ENCODE measurements at places on chromosomes 11 and 22.

- DNase-seq = no peak
These were observed 7.2 kb downstream of the DKK3 start for GRCh38 chr11:12001186-12001585.

GRCh38 chr11:76752321-76753143, 30.6 kb upstream of the TSKU start:
- peak; percentile 94 for DNase-seq

GRCh38 chr11:85699957-85700741, 14.2 kb upstream of the CCDC89 start:
- no peak for DNase-seq

- DNase-seq = no peak
These were observed at the start of gene SLC25A22 for GRCh38 chr11:798093-798713. TSS of gene SLC25A22 (minus strand) at chr11:798281. CDS start at chr11:795006, 3,275 bp downstream.

- no peak for DNase-seq
These were observed 127.8 kb downstream of the TEAD1 start for GRCh38 chr11:12801976-12802375.

GRCh38 chr11:71191201-71191600, 61.2 kb downstream of the SHANK2 start:
- DNase-seq = no peak

GRCh38 chr11:65047581-65048422, 6.8 kb downstream of the SAC3D1 start:
- DNase-seq = peak; percentile 59

DNA sequence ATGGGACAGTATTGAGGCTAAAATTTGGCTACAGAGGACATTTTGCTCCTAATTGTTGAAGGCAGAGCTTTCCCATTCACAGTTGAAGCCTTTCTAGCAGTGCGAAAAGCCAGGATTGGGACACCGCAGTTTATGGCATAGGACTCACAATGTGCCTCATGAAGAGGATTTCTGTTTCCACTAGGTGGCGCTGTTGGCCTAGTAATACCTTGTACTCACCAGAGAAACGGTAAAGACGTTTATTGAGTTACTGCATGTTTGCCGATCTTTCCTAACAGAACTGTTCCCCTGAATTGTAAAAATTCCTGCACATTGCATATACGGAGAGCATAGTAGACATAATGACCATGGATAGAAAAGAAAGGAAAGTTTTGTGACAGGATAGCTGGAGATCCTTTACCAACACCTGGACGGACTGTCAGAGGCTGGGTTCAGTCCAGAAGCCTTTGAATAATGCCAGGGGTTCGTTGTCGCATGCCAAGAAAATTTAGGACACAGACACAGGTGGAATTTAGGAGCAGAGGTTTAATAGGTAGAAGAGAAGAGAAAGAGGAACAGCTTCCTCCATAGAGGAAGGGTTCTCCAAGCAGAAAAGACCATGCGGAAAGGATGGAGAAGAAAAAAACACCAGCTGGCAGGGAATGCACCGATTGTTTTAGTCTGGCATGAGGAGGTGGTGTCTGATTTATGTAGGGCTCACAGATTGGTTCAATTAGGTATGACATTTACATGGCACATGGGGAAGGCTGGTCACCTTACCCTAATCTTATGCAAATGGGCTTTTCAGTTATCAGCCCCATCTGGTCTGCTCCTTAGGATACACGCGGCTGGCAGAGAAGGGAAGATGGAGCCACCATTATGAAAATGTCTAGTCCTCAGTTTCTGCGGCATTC, 10.8 kb upstream of the OR51D1 start:
- no peak for DNase-seq

DNA sequence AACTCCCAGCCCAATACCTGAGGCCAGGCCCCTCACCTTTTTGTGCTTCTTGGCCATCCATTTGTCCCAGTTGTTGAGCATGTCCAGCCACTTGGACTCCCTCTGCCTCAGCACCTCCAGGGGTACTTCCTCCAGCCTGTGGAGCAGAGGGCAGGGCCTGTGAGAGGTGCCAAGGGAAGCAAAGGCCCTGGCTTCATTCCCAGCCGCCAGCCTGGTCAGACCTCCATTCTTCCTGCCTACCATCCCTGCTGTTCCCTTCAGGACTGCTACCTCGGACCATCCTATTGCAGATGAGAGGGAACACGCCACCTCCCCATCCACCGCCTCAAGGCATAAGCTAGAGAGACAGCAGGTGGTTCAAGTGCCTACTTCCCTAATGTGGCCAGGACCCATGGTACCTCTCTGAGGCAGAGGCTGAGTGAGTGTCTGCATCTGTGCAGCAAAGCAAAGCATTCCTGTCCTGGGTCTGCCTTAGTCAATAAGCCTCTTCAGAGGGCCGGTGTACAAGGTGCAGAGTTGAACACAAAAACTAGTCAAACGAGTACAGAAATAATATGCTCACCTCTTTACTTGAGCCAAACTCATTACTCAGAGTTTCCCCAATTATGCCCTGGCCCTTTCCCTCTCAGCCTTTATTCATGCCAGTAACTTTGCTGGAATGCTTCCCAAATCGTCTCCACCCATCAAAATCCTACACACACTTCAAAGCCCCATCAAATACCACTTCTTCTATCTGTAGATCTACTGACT, 15.4 kb upstream of the CASTOR1 start:
- no peak for DNase-seq

DNA sequence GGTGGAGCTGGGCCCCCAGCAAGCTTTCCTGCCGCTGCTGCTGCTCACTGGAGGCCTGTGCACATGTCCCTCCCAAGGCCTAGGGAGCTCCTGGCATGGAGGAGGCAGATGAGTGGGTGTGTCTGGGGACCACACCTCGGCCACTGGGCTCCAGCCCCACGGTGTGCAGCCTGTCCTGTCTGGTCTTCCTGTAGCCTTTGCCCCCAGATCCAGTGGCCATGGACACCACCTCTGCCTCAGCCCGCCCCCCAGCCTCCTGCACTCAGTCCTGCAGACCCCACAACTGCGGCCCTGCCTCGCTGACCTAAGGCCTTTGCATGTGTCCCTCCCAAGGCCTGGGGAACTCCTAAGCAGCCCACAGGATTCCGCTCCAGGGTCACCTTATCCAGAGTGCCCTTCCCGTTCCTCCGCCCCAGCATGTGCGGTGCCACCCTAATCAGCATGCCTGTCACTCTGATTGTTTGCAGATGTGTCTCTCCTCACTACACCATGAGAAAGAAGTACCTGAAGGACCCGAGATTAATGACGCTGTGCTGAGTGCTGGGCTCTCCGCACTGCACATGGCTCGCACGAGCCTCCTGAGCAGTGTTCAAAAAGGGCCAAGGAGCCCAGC, 8.6 kb downstream of the GAL start:
- no peak for DNase-seq

- no peak for DNase-seq
These were observed 68.9 kb downstream of the ARFGAP2 start for GRCh38 chr11:47107744-47108143.

- DNase-seq = no peak
These were observed 663.7 kb upstream of the B3GAT1 start for GRCh38 chr11:135075740-135076139.

GRCh38 chr11:122137078-122137793, 21.2 kb upstream of the BLID start:
- DNase-seq = no peak

DNA sequence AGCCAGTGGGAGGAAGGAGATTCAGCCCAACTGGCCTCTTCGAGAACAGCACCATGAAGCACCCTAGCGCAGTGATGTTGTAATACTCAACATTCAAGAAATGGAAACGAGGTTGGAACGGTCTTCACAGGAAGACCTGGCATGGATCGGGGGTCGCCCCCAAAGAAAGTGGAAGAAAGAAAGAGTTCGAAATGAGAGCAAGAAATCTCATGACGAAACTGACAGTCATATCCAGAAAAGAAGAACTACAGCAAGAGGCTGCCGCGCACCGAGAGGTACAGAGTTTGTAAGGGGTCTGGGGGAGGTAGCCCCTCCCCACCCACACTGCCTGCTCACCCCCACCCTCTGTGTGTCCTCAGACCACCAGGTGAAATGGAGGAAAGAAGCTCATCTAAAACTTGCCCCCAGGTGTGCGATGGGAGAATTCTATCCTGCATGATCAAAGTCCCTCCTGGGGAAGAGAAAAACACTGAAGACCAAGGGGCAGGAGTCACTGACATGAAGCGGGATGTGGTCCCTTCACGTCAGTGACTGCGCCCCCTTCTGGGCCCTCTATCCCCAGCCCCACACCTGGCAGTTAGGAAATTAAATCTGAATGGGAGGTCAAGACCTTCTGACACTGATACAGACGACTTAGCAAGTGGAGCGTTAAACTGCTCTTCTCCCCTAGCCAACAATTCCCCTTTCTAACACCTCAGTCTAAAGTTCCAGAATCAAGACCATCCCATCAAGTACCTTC, 52.9 kb upstream of the SPATA19 start:
- DNase-seq = no peak

GRCh38 chr11:121592708-121593107, 139.9 kb upstream of the SORL1-AS1 start:
- no peak for DNase-seq

GRCh38 chr11:102518296-102519094, 12.1 kb downstream of the MMP7 start:
- DNase-seq = no peak

DNA sequence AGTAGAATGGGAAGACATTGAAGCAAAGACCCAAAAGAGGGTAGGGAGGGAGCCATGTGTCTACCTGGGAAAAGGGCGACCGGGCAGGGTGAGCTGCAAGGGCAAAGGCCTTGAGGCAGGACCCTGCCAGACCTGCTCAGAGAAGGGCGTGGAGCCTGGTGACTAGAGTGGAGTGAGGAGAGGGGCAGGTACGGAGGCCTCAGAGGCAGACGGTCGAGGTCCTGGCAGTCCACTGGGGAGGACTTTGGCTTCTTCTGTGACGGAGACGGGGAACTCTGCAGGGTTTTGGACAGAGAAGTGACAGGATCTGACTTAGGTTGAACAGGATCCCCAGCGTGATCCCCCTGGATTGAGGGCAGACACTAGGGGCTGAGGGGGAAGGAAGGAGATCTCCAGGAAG, 12.9 kb downstream of the RIBC2 start:
- DNase-seq = peak; percentile 38

DNA sequence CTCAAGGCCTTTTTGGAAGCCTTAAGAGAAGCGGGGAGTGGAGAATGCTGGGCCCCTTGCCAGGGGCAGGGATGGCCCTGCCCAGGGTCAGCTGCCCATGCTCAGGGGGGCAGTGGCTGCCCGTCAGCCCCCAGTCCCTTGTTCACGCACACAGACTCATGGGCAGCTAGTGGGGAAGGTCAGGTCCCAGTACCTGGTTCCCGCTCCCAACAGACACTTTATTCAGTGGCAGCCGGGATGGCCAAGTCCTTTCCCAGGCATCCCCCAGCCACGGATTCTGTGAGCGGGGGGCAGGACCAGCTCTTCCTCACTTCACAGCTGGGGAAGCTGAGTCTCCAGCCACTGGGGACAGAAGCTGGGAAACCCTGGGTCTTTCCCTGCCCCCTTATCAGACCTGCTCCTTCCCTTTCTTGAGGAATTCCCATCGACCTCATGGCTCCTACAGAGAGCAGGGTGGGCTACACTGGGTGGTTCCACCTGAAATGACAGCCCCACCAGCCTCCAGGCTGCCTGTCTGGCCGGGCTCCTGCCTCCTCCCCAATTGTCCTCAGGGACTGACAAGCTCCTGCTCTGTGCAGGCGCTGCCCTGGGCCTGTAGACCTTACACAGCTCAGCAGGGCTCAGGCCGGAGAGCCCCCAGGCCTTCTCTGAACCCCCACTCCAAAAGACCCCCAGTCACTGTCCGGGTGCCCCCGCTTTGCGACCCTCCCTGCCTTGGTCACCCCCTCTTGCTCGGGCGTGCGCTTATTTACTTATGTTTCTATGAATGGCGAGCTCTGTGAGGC, 61.0 kb upstream of the FGF3 start:
- DNase-seq = no peak

DNA sequence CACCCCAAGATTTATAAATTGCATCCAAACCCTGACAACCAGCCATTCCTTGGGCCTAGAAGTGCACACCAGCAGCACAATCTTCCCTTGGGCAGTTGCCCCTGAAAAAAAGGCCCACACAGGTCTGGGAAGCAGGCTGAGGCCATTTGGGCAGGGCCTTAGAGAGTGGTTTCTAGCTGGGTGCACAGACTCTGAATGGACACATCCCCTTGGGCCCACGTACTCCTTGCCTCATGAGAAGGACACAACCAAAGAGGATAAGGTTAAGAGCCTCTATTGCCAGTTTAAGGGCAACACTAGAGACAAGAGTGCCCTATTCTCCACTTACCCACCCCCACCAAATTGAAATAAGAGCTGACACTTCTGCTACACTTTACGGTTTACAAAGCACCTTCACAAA, 933 bp upstream of the PANX3 start:
- no peak for DNase-seq

GRCh38 chr11:102914238-102915043, 39.7 kb upstream of the MMP12 start:
- DNase-seq = no peak

Measured in right atrium auricular region (tissue), 2 donors.